NCI-H446 treated with DMSO at 0.1 percent for 48 hours (cell line): ENCODE measurements at places on chromosomes 7 and 10.

GRCh38 chr10:128116187-128116586 is 10.0 kb downstream of the MKI67 start:
- DNase-seq = no peak

DNA sequence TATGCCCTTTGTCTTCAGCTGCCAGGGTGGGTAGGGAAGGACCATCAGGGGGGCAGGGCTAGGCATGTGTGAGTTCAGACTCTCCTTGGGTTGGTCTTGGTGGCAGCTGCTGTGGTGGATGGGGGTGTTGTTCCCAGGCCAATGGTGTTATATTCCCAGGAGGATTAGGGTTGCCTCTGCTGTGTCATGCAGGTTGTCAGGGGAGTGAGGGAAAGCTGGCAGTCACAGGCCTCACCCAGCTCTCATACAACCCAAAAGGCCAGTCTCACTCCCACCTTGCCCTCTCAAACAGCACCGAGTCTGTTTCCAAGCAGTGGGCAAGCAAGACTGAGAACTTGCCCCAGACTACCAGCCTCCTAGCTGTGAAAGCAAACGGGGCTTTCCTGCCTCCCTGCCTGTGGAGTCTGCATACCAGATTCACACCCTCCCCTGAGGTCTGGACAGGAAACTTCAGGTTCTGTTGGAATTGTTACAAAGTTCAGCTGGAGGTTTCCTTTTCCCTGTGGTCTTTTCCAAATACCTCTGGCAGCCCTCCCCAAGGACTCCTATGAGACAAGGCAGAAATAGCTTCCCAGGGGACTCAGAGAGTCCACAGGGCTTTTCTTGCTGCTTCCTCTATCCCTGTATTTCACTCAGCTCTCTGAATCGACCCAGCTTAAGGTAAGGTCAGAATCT is 1.4 kb downstream of the HYAL4 start:
- no peak for DNase-seq

DNA sequence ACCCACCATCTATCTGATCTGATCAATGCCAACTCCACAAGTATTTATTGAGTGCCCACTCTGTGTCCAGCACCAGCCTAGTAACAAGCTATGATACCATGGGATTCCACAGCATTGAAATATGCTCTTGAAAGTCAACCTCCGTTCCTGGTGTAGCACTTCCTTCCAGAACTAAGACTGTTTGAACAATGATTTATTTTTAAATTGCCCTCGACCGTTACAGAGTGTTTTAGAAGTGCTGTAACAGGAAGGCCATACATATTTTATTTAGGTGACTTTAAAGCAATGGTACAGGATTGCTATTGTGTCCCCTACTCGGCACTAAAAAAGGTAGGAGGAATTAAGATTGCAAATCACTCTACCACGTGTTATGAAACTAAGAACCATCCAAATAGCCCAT is 225.6 kb downstream of the TEX36 start:
- DNase-seq = no peak

GRCh38 chr10:45282061-45282460 is 33.3 kb downstream of the OR13A1 start:
- DNase-seq = no peak

DNA sequence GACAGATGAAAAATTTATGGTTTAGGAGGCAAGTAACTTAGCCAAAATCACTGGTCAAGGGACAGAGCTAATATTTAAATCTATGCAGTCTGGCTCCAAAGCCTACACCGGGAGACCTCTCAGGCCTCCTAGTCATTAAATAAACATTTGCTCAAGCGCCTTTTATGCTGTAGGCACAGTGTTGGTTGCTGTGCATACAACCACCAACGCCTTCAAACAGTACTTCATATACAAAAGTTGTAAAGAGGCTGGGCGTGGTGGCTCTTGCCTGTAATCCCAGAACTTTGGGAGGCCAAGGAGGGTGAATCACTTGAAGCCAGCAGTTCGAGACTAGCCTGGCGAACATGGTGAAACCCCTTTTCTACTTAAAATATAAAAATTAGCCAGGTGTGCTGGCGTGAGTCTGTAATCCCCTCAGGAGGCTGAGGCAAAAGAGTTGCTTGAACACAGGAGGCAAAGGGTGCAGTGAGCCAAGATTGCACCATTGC is 159.8 kb downstream of the MAGI2 start:
- no peak for DNase-seq

- no peak for DNase-seq
Measured at GRCh38 chr7:158911145-158911544, 54.8 kb downstream of the DYNC2I1 start.

- peak; percentile 33 for DNase-seq
Measured at GRCh38 chr7:70693686-70694433, 438.1 kb upstream of the GALNT17 start.

GRCh38 chr7:27096768-27097514 is 1.1 kb upstream of the HOXA1 start:
- DNase-seq = no peak

- DNase-seq = no peak
Measured at GRCh38 chr7:47254081-47254977, 327.6 kb downstream of the TNS3 start.

- DNase-seq = no peak
Measured at GRCh38 chr7:48971173-48971572, 46.8 kb downstream of the CDC14C start.

GRCh38 chr10:94361171-94361794 is 1.5 kb downstream of the NOC3L start:
- no peak for DNase-seq

DNA sequence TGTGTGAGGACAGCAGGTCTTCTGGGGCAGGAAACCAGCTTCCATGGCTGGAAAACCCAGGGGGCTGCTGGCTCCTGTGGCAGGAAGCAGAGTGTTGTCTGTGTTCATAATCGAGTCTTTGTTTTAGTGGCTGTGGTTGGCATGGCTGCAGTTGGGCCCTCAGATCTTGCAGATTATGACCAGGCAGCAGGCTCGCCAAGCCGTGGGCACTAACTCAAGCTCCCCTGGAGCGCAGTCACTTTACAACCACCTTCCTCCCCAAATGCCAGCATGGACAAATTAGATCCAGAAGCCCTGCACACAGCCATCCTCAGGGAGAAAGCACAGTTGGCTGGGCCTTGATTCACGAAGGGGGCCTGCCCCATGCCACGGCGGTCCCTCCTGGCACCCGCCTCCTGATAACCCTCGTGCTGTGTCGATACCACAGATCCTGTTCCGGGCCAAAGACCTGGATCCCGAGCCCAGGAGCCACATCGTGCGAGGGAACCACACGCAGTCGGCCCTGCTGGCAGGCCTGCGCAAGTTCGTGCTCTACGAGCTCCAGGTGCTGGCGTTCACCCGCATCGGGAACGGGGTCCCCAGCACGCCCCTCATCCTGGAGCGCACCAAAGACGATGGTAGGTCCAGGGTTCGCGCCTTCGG is 552.5 kb upstream of the FOXK1 start:
- no peak for DNase-seq

DNA sequence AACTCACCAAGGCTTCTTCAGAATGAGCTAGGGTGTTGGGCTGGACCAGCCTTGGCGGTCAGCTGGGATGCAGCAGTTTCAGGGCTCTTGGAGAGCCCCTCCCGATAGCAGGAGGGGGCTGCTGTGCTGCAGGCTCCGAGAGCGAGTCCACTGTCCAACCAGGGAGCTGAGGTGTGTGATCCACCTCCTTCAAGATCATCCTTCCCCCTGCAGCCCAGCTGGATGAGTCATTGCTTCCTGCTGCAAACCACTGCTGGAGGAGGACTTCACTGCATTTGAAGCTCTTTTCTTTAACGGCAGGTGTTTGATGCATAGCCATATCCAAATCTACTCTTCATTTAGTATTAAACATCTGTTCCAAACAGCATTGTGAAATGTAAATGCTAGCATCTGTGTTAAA is 54.2 kb upstream of the EBF3 start:
- no peak for DNase-seq
